Fibroblast of skin of right biceps (primary cell): ENCODE measurements at places on chromosomes 12 and 14.

- peak; percentile 82 for DNase-seq
Observed at GRCh38 chr14:22653012-22653621, 9.0 kb upstream of the OR6J1 start.

DNA sequence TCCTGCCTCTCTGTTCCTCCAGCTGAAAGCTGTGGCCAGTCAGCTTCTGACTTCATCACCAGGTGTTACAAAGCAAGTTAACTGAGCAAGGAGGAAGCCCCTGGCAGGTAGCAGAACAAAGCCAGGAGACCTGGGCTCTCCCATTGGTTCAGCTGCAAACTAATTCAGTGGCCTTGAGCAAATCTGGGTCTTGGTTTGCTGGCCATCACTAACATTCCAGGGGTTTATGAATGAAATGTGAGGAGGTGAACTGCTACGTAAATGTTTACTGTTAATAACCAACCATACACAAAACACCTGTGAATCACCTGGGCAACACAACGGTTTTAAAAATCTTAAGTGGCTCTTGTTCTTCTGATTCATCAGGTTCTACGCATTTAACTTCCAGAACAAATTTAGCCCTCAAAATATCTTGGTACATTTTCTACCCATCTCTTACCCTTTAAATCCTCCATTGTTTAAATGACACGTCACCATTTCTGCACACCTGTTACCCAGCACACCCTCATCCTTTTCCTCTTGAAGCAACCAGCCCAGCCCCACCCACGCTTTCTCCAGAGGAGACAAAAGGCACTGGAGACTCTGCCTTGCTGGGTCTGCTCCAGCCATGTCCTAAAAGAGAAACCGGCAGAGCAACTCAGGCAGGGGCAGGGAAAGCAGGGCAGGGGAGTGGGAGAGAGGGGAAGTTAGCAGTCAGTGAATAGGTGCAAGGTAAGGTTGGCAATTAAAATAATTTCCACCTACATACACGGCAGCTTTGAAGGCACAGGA lies 49.3 kb upstream of the TSPAN11 start:
- no peak for DNase-seq

GRCh38 chr12:115135800-115136211 lies 451.8 kb upstream of the TBX3 start:
- peak; percentile 55 for DNase-seq

- peak; percentile 33 for DNase-seq
Observed at GRCh38 chr14:103362780-103363179, 22.4 kb upstream of the MARK3 start.

DNA sequence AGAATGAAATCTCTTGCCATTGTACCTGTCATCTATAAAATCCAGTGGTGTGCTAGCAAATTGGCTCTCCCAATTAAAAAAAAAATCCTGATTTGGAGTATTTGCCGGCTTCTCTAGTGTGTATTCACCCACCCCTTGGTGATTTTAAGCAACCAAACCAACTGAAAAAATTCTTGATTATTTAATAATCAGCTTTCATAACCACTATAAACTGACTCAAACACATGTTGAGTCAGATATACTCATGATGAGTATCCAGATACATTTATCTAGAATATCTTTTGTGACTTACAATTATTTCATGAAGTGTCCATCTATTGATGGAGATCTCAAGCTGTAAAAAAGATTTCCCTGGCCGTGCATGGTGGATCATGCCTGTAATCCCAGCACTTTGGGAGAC lies 205.4 kb downstream of the RASSF9 start:
- DNase-seq, result no peak

DNA sequence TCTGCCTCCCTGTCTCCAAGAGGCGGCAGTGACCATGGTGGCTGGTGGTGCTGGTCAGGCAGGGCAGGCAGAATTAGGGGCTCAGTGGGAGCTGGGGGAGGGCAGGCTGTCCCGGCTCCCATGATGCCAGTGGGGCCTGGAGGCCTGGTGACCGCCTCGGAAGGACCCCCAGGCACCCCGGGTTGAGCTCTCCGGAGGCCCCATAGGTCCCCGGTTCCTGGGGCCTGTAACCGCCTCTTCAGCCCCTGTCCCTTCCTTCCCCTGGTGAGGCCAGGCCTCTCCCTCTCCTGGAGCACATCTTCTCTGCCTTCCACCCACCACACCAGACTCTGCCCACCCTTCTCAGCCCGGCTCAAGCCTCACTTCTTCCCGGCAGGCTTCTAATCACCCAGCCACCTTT lies 117.7 kb upstream of the GSC start:
- DNase-seq, result no peak

DNA sequence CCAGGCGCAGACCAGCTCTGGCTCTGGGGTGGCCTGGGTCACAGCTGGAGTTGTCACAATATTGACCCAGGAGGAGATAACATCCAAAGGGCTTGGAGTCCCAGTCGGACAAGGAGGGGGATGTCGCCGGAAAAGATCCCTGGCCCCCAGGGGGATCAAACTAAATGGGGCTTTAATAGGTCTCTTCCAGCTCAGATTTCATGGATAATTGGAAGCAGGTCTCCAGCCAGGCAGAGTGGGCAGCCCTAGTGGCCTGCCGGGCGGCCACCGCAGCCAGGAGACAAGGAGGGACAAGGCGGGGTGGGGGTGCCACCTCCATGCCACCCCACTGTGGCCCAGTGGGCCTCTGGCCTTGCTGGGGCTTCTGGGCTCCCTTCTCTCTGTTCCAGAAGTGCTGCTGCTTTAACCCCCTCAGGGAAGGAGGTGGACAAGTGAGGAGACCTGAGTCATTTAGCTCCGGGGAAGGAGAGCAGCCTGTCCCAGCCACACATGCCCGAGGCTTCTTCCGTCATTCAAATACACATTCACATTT lies 23.1 kb upstream of the PGF start:
- no peak for DNase-seq

GRCh38 chr14:64193821-64194220 lies 100.3 kb downstream of the ESR2 start:
- no peak for DNase-seq

- DNase-seq, result no peak
Observed at GRCh38 chr14:78451319-78451695, 281.1 kb downstream of the NRXN3 start.

DNA sequence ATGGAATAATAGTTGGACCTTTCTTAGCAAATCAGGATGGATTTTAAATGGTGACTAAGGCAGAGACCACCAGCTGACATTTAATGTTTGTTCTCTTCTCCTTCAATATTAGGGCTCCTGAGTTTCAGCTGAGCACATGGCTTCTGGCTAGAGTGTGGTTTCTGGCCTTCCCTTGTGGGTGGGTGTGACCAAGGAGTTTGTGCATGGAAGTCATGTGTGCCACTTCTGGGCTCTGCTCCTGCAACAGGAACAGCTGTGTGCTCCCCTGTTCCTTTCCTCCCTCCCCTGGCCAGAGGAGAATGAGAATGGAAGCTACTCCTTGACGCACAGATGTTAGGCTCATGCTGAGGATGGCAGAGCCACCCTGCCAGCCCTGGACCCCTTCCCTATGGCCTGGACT lies 44.2 kb downstream of the CCDC175 start:
- no peak for DNase-seq

- peak; percentile 81 for DNase-seq
Observed at GRCh38 chr12:75781532-75782046, 250.0 kb downstream of the PHLDA1 start.
